ENCODE measurements at places on chromosomes 3 and 15.

GRCh38 chr3:43094381-43094780 is 11.5 kb downstream of the POMGNT2 start:
- no peak for DNase-seq

DNA sequence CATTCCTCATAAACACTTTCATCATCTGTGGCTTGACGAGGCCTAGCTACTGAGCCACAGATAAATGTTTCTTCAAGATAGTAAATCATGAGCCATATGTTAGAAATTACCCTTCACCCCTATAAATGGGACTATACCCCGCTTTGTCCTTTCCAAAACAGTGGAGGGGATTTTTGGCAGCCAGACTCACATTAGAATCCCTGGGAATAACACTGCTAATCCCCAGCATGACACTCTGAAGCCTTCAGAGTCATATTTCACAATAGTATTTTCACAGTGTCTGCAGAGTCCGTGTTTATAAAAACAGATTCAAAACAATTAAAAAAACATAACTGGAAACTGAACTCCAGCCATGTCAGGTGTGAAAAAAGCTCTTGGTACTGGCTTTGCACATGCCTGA is 271.6 kb downstream of the ERC2 start:
- no peak for DNase-seq

DNA sequence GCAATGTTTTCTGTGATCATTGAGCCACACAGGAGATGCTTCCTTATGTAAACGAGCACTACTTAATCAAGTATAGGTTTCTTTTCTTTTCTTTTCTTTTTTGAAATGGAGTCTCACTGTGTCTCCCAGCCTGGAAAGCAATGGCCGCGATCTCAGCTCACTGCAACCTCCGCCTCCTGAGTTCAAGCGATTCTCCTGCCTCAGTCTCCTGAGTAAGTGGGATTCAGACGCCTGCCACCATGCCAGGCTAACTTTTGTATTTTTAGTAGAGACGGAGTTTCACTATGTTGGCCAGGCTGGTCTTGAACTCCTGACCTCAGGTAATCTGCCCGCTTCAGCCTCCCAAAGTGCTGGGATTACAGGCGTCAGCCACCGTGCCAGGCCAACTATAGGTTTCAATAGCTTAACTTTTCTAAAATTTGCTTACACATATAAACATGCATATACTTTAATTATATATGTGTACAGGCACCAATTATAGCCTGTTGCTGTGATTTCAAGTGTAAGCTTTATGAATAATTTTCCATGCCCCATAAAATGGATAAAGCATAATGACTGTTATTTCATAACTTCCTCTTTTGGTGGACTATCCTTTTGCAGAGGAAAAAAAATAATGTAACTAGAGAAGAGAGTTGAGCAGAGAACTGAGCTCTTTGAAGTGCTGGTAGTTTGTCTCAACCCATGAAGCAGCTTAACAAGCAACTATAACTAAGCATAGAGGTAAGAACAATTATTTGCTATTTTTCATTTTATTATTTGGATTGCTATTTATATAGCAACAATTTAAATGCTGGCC is 24.8 kb upstream of the MBNL1 start:
- DNase-seq = no peak

- DNase-seq = no peak
Observed at GRCh38 chr3:45075821-45076625, 49.9 kb downstream of the CLEC3B start.

- DNase-seq = no peak
Observed at GRCh38 chr3:160195106-160195505, 30.1 kb upstream of the C3orf80 start.

DNA sequence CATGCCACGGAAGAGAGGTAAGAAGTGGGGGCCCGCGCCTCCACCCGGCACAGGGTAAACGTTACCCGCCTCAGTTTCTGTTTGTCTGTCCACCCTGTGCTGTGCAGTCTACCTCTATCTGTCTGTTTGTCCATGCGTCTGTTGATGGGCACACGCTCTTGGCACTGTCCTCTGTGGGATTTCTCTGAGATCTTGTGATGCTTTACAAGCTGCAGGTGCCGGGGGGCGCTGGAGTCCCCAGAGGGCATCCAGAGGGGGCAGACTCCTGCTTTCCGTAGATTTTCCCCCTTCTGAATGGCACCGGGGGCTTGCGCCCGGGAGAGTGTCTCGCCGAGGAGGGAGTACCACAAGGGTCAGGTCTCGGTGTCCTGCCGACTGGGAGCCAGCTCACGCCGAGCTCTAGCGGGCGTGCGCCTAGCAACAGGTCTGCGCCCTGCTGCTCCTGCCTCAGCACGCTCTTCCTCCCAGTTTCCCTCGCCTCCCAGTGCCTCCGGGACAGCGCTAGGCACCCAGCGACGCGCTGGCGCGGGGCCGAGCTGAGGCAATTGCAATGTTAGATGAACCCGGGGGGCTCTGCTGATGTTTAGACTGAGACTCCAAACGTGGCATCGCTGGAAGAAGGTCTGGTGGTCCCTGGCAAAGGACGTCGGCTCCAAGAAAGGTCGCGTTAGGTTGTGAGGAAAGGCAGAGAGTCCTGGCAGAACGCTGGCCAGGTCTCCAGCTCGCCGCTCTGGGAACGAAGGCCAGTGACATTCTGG is 667 bp downstream of the CEMIP start:
- peak; percentile 36 for DNase-seq

DNA sequence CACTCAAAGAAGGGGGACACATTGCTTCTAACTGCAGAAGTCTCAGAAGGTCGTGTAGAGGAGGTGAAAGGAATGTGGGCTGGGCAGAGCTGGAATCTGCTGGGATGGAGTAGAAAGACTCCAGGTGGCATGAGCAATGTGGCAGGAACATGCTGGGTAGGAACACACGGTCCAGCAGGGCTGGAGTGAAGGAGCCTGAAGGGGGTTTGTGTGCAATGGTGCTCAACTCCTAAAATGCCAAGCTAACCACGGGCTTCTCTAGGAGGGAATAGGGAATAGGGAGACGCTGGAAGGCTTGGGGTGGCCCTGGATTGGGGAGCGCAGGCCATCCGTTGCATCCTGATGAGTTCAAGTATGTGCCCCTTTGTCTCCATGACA is 253.8 kb downstream of the FAM43A start:
- no peak for DNase-seq

DNA sequence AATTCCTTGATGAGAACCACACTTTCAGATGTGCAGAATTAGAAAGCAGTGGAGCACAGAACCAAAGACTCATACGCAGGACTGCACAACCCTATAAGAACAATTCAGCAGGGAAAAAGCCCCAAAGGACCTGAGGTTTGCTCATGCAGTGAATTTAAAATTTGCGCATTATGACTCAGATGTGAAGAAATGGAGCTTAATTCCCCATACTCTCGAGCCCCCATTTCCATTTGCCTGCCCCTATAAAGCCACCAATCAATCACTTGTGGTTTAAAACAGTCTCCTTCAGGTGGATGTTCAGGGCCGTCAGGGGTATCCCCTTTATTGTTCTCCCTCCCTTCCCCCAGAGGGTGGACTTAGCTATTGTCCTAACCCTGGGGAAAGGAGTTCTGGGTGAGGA is 221.2 kb downstream of the IGSF11 start:
- no peak for DNase-seq

GRCh38 chr3:137105277-137105977 is 147.6 kb downstream of the IL20RB start:
- peak; percentile 62 for DNase-seq

- no peak for DNase-seq
Observed at GRCh38 chr3:69872783-69873378, 126.7 kb upstream of the SAMMSON start.

GRCh38 chr15:41241221-41241964 is 10.3 kb downstream of the CHP1 start:
- DNase-seq = no peak

- DNase-seq = no peak
Observed at GRCh38 chr3:134370611-134371531, 3.4 kb downstream of the AMOTL2 start.

DNA sequence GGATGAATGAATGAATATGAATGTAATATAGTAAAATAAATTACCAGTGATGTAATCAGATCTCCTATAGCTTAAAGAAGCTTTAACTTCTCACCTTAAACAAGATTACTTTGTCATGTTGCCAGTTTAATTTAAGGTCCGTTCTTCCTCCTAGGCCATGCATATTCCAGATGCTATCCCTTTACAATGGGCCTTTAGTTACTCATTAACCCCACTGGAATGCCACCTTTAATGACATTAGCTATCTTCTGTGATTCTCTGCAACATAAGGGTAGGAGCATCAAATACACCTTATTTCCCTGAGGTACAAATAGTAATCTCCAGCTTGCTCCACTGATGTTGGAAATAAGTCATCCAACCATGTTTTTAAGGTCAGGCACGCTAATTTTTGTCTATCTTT is 63.0 kb upstream of the TIMP4 start:
- DNase-seq = no peak

GRCh38 chr3:157240408-157240807 is 80.5 kb upstream of the CCNL1 start:
- no peak for DNase-seq

DNA sequence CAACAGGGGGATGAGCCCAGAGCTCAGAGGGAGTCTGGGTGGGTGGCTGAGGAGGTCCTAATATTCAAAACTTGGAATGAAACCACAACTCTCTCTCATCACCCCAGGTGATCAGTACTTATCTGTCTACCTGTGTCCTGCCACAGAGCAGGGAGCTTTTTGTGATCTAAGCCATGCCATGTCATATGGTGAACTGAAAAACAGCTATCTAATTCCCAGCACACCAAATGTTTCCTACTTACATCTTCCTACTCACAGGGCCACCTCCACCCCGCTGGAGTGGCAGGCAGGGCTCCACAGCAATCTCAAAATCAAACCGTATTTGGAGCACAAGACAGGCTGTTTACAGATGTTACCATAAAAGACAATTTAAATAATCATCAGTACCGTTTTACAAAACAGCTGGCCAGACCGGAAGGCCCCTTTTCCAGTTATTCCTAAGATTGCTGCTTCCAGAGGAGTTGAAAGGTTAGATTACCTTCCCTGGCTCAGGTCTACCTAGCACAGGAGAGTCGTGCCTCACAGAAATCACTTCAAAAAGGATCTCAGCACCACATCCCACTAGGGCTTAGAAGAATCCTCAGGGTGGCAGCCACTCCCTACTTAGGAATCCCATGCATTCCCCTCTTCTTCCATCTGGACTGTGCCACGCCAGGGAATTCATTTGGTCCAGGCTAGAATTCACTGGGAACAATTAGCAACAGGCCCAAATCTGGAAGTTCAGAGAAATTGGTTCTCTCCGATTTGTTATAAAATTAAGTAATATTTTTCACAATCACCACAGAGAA is 226.6 kb upstream of the IL12A start:
- DNase-seq = no peak

DNA sequence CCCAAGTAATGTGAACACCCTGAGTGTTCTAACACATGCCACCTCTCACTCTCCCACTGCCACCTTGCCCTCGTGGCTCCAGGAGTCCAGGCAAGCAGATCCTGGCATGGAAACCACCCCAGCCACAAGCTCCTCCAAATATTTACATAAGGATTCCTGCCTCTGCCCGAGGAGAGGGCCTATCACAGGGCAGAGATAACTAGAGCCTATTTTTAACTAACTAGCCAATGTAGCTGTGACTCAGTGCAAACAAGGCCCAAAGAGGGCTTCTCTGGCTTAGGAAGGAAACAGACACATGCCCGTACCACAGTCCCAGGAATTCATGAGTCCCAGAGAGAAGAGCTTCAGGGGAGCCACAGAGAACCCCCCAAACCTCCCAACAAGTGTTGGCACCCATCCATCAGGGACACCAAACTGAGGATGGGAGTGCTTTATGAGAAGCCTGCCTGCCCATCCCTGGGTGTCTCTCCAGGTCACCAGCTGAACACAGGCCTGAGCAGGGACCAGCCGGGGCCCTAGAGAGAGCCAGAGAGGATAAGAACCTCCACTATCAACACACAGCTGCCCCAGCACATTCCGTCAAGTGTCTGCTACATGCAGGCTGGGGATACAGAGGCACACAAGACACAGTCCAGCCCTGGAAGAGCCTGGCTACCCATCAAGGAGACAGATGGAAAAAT is 9.2 kb downstream of the FYCO1 start:
- no peak for DNase-seq

GRCh38 chr15:65521350-65521749 is 3.9 kb upstream of the DPP8 start:
- DNase-seq = no peak

- DNase-seq = no peak
Observed at GRCh38 chr3:78918361-78919020, 849.3 kb downstream of the ROBO1 start.

- peak; percentile 30 for DNase-seq
Observed at GRCh38 chr3:36843065-36844051, 79.0 kb upstream of the DCLK3 start.

GRCh38 chr15:67573194-67573593 is 30.7 kb downstream of the MAP2K5 start:
- no peak for DNase-seq

DNA sequence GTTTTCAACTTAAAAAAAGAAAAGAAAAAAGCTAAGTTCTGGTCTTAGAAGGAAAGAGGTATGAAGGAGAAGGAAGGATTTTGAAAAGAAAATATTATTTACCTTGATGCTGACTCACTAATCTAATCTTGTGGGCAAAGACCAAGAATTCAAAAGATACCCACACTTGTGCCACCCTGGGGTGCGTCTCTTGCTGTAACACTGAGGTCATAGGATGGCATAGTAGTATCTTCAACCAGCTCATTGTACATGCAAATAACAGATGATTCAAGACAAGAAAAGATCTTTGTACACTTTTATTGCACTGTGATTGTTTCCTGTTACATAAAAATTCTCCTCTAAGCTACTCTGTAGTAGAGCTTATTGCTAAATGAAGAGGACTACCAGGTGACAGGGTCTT is 17.3 kb downstream of the PLS1 start:
- no peak for DNase-seq

- DNase-seq = no peak
Observed at GRCh38 chr3:188194332-188194731, 40.4 kb downstream of the LPP start.

- DNase-seq = no peak
Observed at GRCh38 chr15:92413510-92413909, 19.8 kb downstream of the ST8SIA2 start.

DNA sequence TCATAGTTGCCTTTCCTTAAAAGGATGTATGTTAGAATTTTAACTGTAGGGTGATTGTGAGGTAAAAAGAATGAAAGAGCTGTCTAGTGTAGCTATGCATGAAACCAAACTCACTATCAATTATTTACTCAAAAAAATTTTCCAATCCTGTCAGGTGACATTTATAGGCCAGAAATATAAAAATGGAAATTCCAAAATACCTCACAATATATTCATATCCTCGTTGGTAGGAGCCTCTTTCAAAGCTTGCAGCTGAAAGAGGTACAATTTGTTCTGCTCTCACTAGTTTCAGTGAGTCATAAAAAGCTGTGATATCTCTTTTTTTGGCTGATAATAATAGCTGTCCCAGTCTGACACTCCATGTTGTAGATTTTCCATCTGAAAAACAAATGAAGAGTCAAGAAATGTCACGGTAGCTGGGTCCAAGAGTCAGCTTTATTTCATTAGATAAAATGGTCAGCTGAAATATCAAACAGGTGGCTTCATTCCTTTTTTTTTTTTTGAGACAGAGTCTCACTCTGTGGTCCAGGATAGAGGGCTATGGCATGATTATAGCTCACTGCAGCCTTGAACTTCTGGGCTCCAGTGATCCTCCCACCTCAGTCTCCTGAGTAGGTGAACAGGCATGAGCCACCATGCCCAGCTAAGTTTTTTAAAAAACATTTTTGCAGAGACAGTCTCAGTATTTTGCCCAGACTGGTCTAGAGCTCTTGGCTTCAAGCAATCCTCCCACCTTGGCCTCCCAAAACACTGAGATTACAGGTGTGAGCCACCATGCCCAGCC is 50.8 kb upstream of the XRN1 start:
- no peak for DNase-seq

GRCh38 chr15:25863111-25863967 is at the start of gene ATP10A:
ATP10A (minus strand) TSS chr15:25863327; CDS start chr15:25863096, 231 bp downstream.
- no peak for DNase-seq

- DNase-seq = no peak
Observed at GRCh38 chr3:104069114-104069513, 1297.6 kb upstream of the ALCAM start.
